ENCODE measurements at places on chromosomes 2 and 18.

DNA sequence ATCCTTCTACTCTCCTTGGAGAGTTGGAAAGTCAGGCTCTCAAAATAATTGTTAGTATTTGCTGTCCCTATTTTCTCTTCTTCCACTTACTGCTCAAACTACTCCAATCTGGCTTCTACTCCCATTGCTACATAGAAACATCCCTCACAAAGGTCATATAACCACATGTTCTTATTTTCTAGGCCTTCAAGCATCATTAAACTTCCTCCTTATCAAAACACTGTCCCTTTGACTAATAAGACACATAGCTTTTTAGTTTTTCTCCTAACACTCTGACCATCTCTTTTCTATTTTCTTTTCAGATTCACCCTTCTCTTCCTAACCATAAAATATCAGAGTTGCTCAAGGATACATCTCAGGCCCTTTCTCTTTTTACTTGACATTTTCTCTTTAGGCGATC is 148.3 kb downstream of the MBD2 start:
- no peak for DNase-seq

DNA sequence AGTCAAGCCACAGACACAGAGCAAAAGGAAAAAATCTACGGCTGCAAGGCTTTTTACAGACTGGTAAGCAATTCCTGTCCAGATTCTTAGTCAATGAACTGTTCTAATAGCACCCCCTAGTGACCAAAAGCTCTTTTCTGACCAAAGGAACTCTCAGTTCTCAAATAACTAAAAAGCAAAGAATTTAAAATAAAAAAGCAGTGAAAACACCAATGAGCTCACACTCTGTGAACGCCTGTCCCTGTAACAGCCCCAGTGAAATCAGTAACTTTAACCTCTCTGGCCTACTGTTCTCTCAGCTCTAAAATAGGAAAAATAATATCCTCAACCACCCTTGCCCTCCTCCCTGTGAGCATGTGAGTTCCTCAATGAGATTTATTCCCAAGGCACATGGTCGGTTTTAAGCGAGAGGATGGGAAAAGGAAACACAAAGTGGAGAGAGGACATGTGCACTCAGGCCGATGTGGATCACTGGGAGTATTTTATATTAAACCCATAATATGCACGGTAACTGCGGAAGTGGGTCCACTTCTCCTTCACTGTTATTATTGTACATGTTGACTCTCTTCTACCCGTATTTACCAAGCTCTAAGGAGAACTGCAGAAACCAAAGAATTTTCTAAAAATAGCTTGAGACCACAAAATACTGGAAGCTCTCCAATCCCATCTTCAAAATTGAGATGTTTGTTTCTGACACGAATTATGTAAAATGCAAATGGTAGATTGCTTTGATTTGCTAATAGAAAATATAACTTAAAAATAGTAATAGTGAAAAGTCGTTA is 128.5 kb downstream of the STK39 start:
- peak; percentile 64 for DNase-seq

- no peak for DNase-seq
Observed at GRCh38 chr2:10042301-10043161, 819 bp upstream of the KLF11 start.

DNA sequence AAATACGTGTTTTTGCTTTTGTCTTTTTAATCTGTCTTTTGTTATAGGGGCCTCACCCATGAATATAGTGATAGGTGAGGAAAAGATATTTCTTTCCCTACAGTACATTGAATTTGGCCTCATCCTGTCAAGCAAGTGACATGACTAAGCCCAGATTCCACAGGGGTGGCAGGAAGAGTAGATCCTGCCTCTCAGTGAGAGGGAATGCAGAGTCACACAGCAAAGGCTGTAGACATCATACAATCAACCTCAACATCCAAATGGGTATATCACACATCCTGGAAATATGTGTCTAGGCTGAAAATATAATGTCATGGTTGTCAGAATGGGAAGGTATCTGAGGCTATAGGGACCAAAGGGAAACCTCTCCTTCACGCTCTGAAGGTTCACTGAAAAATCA is 269.6 kb downstream of the CDH20 start:
- no peak for DNase-seq

DNA sequence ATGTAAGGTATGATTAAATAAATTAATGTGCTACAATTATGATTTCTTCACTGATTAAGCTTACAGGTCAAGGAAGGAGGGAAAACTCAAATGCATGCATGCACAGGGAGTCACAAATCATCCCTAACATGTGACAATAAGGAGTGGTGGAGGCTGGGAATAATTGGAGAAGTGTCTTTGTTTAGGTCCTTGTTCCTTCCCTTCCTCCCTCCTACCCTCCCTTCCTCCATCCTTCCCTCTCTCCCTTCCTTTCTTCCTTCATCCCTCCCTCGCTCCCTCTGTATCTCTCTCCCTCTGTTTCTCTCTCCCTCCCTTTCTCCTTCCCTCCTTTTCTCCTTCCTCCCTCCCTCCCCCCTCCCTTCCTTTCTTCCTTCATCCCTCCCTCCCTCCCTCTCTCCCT is 337.1 kb downstream of the CTNNA2 start:
- no peak for DNase-seq

DNA sequence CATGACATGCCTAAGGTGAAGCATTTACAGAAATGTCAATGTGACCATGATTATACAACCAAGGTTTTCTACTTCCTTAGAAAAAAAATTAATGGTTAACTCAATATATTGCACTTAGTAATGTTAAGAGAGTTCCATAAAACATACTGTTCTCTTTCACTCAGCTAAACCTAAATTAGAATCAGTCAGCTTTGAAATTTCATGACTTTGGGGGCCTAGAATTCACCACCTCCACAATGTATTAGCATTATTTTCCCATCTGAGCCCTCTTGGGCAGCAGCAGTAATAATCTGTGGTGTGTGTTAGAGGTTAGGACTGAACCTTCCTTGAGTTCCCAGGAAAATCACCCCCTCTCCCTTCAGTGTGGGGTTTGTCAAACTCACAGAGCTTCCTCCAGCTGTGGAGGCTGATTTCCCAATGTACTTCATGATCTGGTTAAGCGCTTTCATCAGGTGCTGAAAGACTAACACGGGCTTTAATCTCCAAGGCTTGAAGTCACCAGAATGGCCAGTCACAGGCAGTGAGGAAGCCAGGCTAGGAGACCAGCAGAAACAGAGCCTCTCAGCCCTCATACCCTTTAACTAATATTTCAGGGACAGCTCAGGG is 7.1 kb upstream of the UPP2 start:
- DNase-seq, result no peak

GRCh38 chr2:69694894-69695849 is 46.8 kb upstream of the ANXA4 start:
- DNase-seq, result no peak

- DNase-seq, result no peak
Observed at GRCh38 chr2:23448906-23449305, 63.9 kb downstream of the KLHL29 start.

Data from CD4-positive, alpha-beta T cell treated with Interleukin-15 for 4 hours (primary cell).